ENCODE measurements at places on chromosomes 7 and 10. TPM values are rescaled to one million over a fixed set of nuclear protein-coding genes. Genes with fewer than 3 reads are reported as not detected.

PRRT4 gene
- total RNA-seq = not detected

C10orf105 gene
- under 0.01 TPM for total RNA-seq

PRLHR gene
- total RNA-seq = not detected

DNAH11 gene
- total RNA-seq = 0.46 TPM

NEUROD6 gene
- total RNA-seq = not detected

SLC13A1 gene
- total RNA-seq = not detected

SYT15 gene
- 0.92 TPM for total RNA-seq

PTPRZ1 gene
- total RNA-seq = not detected

GLI3 gene
- total RNA-seq = 5.1 TPM

GTF2I gene
- total RNA-seq = 84.8 TPM

LRRD1 gene
- 0.14 TPM for total RNA-seq

ADRB1 gene
- not detected for total RNA-seq

SH2D4B gene
- not detected for total RNA-seq

ANKRD1 gene
- 0.18 TPM for total RNA-seq

OR2A7 gene
- 0.14 TPM for total RNA-seq

DPP6 gene
- total RNA-seq = not detected

CXCL12 gene
- total RNA-seq = 135 TPM

ASZ1 gene
- not detected for total RNA-seq

NPFFR1 gene
- total RNA-seq = not detected

CHAT gene
- total RNA-seq = not detected

Measured in smooth muscle cell of bladder (primary cell).